CD4-positive, alpha-beta T cell treated with Interleukin-6 for 4 hours (primary cell): ENCODE measurements at places on chromosomes 2 and 18.

DNA sequence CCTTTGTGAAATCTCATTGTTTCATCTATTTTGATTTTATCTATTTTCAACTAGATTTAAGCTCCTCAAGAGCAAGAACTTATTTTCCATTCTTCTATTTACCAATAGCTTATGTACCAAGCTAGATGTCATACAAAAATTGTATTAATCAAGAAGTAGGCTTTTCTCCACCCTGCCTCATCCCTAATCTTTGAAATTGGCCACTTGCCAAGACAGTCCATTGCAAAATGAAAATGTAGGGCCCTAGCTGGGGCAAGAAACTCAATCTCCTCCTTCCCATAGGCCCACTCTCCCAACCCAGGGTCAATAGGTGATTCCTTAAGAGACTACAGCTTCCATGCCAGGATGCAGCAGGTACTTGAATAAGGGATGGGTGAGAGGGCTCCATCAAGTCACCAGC lies 39.3 kb upstream of the STPG4 start:
- no peak for DNase-seq

- DNase-seq = no peak
These were observed 154.6 kb downstream of the INO80D start for GRCh38 chr2:205931388-205931787.

DNA sequence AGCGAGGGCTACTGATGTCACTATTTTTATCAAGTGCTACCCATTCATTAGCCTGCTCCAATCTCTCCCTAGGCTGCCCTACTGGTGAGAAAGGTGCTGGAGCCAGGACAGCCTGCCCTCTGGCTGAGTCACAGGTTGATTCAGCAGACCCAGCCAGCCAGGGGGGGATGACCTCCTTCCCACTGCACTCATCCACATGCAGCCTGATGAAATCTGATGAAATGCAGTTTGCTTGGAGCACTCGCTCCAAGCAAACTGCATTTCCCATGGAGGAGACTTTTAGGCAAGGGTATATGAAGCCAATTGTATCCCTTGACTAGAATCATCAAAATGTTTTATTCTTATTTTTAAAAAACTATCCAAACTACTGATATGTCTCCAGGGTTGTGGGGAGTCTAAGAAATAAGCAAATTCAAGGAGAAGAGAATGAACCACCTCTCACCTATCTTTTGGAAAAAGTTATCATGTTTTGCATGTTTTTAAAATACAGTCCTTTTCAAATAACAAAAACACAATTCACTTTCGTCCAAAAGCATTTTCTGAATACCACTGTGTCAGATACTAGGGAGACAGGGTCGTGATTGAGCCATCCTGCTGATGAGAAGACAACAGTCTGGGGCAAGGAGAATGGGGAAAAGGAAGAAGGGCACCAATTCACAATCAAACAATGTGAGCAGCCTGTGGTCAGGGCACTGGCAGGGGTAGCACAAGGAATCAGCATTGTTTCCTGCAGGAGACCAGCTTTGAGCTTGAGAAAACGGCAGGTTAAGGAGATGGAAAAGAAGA lies 128.3 kb downstream of the AFF3 start:
- no peak for DNase-seq

DNA sequence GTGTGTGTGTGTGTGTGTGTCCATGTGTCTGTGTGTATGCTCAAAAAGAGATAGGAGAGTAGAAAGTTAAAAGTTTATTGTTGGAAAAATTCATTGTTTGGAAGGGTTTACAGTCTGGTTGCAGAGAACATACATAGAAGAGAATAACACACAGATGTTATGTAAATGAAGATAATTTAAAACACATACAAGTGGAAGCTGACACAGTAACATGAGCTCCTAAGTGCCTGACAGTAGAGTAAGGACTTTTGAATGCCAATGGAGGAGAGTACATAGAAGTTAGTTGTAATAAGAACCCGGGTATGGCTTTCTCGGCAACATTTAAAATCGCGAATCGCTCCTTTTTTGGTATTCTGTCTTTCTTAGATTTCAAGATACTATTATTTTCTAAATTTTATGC lies 137.0 kb upstream of the FANCL start:
- DNase-seq = no peak

DNA sequence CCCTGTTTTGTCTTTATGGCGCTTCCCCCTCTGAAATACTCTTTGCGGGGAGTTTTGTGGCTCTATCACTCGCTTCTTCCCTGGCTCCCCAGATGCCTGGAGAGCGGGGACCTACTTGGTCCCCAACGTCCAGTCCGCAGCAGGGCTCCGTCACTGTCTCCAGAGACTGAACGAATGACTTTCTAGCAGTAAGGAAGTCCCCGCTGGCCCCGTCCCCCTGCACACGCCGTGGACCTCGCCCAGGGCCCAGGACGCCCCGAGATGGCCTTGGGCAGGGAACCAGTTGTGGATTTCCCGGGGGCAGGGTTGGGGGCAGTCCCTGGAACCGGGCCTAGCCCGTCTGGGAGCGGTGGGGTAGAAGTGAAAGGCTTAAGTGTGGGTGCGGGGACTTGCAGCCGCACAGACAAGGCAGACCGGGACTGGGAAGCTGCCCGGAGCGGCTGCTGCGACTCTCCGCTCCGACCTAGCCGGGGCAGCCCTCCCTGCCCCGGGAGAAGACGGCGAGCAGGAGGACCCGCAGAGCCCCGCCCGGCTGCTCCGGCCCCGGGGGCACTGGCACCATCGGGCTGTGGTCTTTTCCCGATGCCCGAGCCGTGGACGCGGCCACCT lies 821 bp upstream of the EPHA4 start:
- DNase-seq = peak; percentile 41

- DNase-seq = no peak
These were observed 480.9 kb downstream of the TXNL1 start for GRCh38 chr18:56157541-56157940.

DNA sequence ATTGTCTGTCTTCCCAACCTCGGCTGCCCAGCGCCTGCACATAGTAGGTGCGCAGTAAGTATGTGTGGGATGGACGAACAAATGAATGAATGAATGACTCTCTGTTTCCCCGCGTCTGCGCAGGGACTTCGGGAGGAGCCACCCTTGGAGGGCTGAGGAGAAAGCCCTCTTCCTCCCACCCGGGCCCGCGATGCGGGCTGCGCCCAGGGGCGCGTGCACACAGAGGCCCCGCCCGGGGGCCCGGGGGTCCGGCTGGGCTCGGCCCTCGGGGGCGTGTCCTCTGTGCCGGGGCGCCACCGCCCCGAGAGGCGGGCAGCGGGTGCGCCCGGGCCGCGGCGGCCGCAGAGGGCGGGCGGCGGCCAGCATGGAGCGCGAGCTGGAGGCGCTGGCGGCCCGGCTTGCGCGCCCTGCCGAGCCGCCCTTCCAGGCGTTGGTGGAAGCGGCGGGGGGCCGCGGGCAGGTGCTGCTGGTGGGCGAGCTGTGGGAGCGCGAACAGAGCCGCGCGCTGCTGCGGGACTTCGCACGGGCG lies at the start of gene C2orf72:
Gene C2orf72 (plus strand): TSS at position 322 of the 529 bp plus-strand sequence. CDS start 43 bp downstream, at position 365.
- no peak for DNase-seq
